ENCODE measurements at places on chromosomes 3 and 15. TPM values are rescaled to one million over a fixed set of nuclear protein-coding genes. Genes with fewer than 3 reads are reported as not detected.

DNA sequence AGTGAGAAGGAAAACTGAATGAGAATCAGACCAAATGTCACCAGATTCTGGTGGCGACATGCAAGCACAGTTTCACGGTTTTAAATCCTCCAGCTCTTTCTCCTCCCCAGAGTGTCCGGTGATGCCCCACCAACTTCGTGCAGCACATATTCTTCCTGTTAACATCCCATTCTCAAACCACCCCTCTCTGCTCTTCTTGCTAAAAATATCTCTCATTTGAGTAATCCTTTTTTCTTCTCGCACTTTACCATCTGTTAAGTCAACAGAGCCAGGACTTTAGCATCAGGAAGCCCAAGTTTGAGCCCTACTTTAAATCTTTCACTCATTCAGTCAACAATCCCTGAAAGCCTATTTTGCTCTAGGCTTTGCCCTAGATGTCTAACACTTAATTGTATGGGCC lies 68.2 kb upstream of the VGLL4 start:
- peaks cover 7% of the 10 kb centered on the region for H3K36me3 ChIP-seq
- peak overlapping the region; percentile 39 for H3K27ac ChIP-seq
- no peaks in the 10 kb centered on the region for H3K27me3 ChIP-seq
- no peak for DNase-seq
- H3K4me1 ChIP-seq, result peaks cover 17% of the 10 kb centered on the region

GRCh38 chr15:84844964-84845363 lies 27.8 kb downstream of the ALPK3 start:
- H3K27me3 ChIP-seq, result peaks cover 5% of the 10 kb centered on the region
- H3K36me3 ChIP-seq, result peaks cover 5% of the 10 kb centered on the region

GRCh38 chr3:126514161-126514560 lies 3.4 kb downstream of the UROC1 start:
- no peak for DNase-seq
- H3K27ac ChIP-seq, result no peak overlapping the region
- H3K36me3 ChIP-seq, result no peaks in the 10 kb centered on the region
- no peaks in the 10 kb centered on the region for H3K4me1 ChIP-seq
- peaks cover 8% of the 10 kb centered on the region for H3K27me3 ChIP-seq

Gene GTF2E1
- 19.3 TPM for total RNA-seq

Gene TOPBP1
- total RNA-seq, result 22.8 TPM

- H3K4me1 ChIP-seq, result peaks cover 7% of the 10 kb centered on the region
- H3K27ac ChIP-seq, result no peak overlapping the region
- H3K27me3 ChIP-seq, result peaks cover 15% of the 10 kb centered on the region
- DNase-seq, result no peak
Measured at GRCh38 chr3:179460260-179460659, 9.0 kb upstream of the GNB4 start.

GRCh38 chr3:11618904-11619303 lies 24.8 kb downstream of the VGLL4 start:
- H3K27me3 ChIP-seq, result no peaks in the 10 kb centered on the region
- no peak overlapping the region for H3K4me3 ChIP-seq
- H3K36me3 ChIP-seq, result peaks cover 23% of the 10 kb centered on the region
- H3K4me1 ChIP-seq, result peaks cover 79% of the 10 kb centered on the region

Gene EXOG
- 17.9 TPM for total RNA-seq

Gene UBL7
- total RNA-seq, result 59.5 TPM

Gene SLC12A1
- not detected for total RNA-seq

DNA sequence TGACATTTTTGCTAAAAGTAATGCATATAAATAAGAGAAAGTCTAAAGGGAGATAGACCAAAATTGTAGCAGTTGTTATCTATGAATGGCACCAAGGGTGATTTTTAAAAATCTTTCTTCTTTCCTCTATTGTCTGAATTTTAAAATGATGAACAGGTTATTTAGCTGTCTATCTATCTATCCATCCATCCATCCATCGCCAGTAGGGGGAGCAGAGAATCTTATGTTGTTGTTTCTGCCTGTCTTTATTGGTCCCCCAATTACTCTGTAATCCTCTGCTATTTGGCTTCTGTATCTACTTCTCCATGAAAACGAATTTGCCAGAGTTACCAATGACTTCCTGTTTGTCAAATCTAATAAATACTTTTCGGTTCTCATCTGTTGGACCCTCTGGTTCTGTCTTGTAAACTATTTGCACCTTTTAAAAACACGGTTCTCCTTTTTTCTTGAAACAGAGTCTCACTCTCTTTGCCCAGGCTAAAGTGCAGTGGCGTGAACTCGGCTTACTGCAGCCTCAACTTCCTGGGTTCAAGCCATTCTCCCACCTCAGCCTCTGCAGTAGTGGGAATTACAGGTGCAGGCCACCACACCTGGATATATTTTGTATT lies 86.0 kb downstream of the ECT2 start:
- no peak overlapping the region for H3K27ac ChIP-seq
- no peak overlapping the region for H3K4me3 ChIP-seq
- no peaks in the 10 kb centered on the region for H3K36me3 ChIP-seq

- peaks cover 19% of the 10 kb centered on the region for H3K36me3 ChIP-seq
- no peaks in the 10 kb centered on the region for H3K27me3 ChIP-seq
- no peak overlapping the region for H3K27ac ChIP-seq
- DNase-seq, result no peak
Measured at GRCh38 chr15:93052090-93052879, 36.7 kb downstream of the RGMA start.

DNA sequence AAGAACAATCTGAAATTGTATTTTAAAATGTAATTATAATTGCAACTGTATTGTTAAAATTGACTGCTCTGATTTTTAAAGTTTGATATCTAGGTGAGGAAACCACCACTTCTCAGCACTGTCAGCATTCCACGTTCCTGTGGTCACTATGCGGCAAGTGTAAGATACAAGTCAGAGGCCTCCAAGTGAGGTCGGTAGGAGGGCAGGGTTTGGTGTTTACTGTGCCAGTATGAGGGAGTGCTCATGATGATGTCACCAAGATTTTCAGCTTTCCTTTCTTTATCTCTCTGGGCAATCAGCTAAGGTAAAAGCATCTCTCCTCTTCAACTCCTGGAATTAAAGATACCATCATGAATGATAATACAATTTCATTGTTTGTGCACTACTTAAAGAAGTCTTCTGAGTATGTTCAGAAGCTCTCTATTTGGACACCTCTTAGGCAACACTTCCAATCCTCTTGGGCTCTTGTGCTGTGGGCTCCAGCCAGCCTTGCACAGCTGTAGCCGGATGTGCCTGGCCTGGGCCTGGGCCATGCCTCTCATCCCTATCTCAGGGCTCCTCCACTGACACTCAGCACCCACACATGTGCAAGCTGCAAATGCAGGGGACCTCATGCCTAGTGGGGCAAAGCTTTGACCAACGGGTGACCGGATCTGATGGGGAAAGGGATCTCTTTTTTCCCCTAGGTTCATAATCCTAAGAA lies 42.9 kb downstream of the CCR3 start:
- peaks cover 15% of the 10 kb centered on the region for H3K27me3 ChIP-seq
- H3K4me3 ChIP-seq, result no peak overlapping the region
- H3K4me1 ChIP-seq, result no peaks in the 10 kb centered on the region
- H3K36me3 ChIP-seq, result no peaks in the 10 kb centered on the region

- no peak for DNase-seq
- H3K27me3 ChIP-seq, result peaks cover 12% of the 10 kb centered on the region
- peaks cover 3% of the 10 kb centered on the region for H3K4me1 ChIP-seq
- no peak overlapping the region for H3K4me3 ChIP-seq
Measured at GRCh38 chr3:57108684-57109083, 48.2 kb downstream of the SPATA12 start.

Measured in osteocyte (in vitro differentiated cells).